ENCODE measurements at places on chromosomes 3 and 15. TPM values are rescaled to one million over a fixed set of nuclear protein-coding genes. Genes with fewer than 3 reads are reported as not detected.

Gene PCLAF
- total RNA-seq, result 14.7 TPM

Gene FMN1
- 1.0 TPM for total RNA-seq

Gene MKRN2OS
- total RNA-seq, result not detected

Gene ZIC1
- total RNA-seq, result not detected

Gene GOLGA6D
- not detected for total RNA-seq

Gene MESP2
- total RNA-seq, result 0.57 TPM

Gene SPINT1
- total RNA-seq, result 0.18 TPM

Gene ROBO2
- 24.9 TPM for total RNA-seq

Gene MCF2L2
- total RNA-seq, result 0.37 TPM

Gene UNC13C
- total RNA-seq, result not detected

Gene KLHL6
- under 0.01 TPM for total RNA-seq

Gene IGDCC3
- not detected for total RNA-seq

Gene LRRC2
- total RNA-seq, result 6.0 TPM

Gene GOLGA8T
- total RNA-seq, result 0.14 TPM

Gene GPR176
- 108 TPM for total RNA-seq

Gene CTXN2
- total RNA-seq, result not detected

Gene LXN
- 263 TPM for total RNA-seq

Gene SGO1
- 0.57 TPM for total RNA-seq

Gene NOX5
- 0.09 TPM for total RNA-seq

Gene CP
- 1.1 TPM for total RNA-seq

Gene SLC2A2
- 0.09 TPM for total RNA-seq

Gene FBXL22
- 1.4 TPM for total RNA-seq

Gene POPDC2
- under 0.01 TPM for total RNA-seq

Gene ARID3B
- total RNA-seq, result 1.4 TPM

Gene ZBTB47
- 21.5 TPM for total RNA-seq

Gene SPINK8
- not detected for total RNA-seq

Gene TBCCD1
- total RNA-seq, result 13.6 TPM

Gene P2RY13
- not detected for total RNA-seq

Measured in smooth muscle cell of bladder (primary cell).